ENCODE measurements at places on chromosomes 12 and 14.

GRCh38 chr12:117067638-117068037 lies 31.6 kb downstream of the TESC start:
- no peak for DNase-seq

DNA sequence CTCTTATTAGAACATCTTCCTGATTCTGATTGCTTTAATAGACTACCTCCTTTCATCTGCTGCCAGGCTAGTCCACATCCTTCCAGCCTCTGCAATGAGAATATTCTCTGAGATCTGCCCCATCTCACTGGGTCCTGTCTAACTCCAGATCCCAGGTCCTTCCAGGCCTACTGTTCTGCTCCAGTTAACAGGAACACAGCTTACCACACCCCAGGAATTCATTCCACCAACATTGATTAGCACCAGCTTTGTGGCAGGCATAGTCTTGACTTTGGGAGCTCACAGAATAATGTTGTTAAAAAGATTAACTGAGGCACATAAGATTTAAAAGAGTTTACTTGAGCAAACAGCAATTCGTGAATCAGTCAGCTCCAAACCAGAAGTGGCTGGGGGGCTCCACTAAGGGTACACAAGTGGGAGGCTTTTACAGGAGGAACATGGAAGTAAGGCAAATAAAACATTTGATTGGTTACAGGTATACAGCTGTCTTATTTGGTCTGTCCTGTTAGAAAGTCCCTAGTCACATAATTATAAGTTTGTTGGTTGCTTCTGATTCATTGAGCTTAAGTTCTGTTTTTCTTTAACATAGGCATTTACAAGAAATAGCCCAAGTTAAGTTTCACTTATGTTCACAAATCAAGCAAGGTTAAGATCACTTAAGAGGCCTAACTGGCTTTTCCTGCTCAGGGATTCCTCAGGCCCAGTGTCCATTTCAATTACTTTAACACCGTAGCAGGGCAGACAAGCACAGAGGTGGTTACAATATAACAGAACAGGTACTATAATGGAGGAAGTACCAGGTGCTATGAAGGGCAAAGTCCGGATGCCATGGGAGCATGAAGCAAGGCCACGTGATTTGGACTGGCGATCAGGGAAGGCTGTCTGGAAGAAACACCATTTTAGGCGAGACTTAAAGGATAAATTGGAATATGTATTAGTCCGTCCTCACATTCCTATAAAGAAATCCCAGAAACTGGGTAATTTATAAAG lies 12.2 kb upstream of the MYH7 start:
- DNase-seq: no peak

DNA sequence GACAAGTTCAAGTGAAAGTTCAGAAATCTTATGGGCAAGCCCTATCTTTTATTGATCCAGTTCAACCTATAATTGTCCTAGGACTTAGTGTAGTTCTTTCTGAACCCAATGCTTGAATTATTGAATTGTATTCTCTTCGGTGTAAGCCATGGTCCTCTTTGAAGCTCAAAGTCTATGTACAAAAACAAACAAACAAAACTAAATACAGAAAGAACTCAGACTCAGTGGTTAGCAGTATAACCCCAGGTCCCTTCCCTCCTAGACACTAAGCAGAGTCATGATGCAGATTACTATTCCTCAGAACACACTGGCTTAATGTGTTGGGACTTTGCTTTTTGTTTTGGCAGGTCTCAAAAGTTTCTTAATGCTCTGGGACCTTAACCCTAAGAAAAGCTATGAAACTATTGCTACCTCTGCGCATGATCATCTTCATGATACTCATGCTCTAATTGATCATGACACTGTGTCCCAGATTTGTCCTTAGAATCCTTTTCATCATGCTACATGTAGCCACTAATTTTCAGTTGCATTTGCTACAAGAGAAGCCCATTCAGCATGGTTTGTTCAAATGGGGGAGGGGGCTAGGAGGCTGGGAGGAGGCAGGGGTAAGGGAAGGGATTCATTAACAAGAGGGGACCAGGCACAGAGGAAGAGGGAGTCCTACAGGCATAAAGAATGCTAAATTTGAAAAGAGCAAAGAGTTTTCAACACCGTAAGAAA lies 35.1 kb upstream of the NAA30 start:
- no peak for DNase-seq

- no peak for DNase-seq
These were observed 1.5 kb downstream of the CRACR2A start for GRCh38 chr12:3751151-3752095.

GRCh38 chr12:11904124-11904523 lies 166.6 kb upstream of the BCL2L14 start:
- no peak for DNase-seq

- DNase-seq: no peak
These were observed 87.1 kb downstream of the FZD10 start for GRCh38 chr12:130249376-130249775.

- DNase-seq: no peak
These were observed 35.6 kb downstream of the SYNE3 start for GRCh38 chr14:95480887-95481226.

- DNase-seq: peak; percentile 53
These were observed 87.4 kb downstream of the B4GALNT3 start for GRCh38 chr12:546920-547845.

Measured in stimulated activated CD8-positive, alpha-beta memory T cell treated with anti-CD3 and anti-CD28 coated beads, Interleukin-4, amount 100 ng/mL, for 24 hours (primary cell).